ENCODE measurements at places on chromosomes 1 and 21.

- DNase-seq = no peak
Observed at GRCh38 chr1:8425150-8425780, 107.4 kb downstream of the SLC45A1 start.

DNA sequence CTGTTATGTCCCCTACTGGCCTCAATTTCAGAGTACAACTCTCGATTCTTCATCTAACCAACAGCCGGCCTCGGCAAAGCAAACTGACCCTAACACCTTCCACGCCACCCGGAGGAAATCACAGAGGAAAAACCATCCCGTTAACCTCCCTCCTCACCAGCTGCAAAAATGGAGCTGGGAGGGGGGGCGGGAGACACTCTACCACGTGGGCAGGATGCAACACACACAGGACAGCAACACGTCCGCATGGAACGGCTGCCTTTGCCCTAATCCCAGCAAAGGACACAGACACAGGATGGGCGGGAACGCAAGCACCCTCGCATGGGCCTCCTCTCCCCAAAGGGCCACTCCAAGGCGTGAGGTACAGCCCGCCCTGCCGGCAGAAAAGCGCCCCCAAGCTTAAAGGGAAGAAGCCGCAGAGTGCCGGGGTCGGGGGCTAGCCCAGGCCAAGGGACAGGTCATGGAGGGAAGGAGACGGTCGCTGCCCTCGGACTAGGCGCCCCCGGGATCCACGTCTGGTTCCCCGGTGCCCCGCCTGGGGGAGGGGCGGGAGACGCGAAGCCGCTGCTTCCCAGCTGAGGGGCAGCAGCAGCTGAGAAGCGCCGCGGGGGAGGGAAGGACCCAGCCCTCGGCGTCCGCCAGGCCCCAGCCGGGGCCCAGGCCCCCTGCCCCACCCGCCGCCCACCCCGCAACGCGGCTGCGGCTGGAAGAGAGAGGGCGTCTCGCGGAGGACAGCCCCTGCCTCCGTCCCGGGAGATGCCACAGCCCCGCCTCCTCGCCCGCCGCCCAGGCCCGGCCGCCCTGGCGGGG is 590 bp downstream of the FOXJ3 start:
- peak; percentile 70 for DNase-seq

GRCh38 chr21:29034678-29035077 is 10.2 kb downstream of the USP16 start:
- DNase-seq = no peak

DNA sequence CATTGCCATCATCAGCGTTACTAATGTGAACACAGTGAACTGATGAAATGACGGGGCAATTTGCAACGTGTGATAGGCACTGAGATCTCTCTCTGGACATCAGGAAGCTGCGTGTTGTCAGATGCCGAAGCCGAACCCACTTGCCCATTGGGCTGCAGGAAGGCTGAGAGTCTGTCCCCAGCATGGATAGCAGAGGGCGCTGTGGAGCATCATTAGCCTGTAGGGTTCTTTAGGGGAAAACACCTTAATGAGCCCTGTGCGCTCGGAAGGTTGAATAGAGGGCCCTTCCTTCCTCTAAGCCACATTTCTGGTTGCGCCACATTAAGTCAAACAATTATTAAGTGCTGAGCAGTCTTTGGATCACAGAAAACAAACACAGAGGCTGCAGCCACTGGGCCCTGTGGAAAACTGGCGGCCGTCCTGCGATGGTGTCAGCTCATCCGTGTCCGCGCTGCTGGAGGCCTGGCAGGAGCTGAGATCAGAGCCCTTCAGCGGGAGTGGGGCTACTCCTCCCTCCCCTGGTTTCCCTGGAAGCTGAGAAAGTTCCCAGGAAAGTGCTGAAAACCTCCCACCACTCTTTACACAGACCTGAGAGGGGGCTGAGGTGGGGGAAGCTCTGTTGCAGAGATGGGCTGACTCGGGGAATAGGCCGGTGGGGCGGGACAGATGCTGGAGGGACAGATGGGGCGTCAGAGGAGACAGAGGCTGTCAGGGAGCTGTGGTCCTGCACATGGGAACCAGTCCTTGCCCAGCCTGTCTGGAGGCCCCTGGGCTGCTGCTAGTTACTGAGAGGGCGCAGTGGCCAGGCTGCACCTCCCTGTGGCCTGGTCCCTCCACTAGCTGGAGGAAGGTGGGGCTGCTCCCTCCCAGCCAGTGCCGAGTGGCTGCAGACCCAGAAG is 12.7 kb downstream of the TFF2 start:
- peak; percentile 23 for DNase-seq

DNA sequence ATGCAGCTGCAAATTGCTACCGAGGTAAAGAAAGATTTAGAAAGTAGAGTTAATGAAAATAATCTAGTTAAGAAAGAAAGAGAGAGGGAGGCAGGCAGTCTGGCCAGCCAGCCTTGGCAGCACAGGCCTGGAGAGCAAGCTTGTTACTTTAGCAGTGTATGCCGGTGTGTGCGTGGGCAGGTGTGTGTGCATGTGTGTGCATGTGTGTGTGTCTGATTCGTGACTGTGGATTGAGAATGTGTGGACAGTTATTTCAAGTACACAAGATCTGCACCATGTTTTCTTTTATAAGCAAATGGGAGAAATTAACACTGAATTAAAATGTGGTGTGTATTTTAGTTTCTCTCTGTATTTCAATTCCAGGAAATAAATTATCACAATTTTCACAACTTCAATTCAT is 211.6 kb downstream of the DSCAM start:
- no peak for DNase-seq

DNA sequence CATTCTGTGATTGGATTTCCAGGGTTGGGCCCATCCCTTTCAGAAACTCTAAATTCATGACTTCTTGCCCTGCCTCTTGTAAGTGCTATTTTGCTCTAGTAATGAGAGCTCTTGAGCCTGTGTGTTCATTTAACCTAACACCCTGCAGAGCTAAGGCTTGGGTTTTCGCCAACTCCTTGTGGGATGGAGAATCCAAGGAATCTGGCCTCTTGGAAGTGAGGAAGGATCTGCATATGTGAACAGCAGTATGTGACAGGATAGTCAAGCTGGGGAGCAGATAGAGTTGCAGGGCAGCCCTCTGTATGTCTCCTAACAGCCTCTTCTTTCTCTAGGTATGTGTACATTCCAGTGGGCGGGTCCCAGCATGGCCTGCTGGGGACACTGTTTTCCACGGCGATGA is 258.9 kb downstream of the HHAT start:
- peak; percentile 39 for DNase-seq

DNA sequence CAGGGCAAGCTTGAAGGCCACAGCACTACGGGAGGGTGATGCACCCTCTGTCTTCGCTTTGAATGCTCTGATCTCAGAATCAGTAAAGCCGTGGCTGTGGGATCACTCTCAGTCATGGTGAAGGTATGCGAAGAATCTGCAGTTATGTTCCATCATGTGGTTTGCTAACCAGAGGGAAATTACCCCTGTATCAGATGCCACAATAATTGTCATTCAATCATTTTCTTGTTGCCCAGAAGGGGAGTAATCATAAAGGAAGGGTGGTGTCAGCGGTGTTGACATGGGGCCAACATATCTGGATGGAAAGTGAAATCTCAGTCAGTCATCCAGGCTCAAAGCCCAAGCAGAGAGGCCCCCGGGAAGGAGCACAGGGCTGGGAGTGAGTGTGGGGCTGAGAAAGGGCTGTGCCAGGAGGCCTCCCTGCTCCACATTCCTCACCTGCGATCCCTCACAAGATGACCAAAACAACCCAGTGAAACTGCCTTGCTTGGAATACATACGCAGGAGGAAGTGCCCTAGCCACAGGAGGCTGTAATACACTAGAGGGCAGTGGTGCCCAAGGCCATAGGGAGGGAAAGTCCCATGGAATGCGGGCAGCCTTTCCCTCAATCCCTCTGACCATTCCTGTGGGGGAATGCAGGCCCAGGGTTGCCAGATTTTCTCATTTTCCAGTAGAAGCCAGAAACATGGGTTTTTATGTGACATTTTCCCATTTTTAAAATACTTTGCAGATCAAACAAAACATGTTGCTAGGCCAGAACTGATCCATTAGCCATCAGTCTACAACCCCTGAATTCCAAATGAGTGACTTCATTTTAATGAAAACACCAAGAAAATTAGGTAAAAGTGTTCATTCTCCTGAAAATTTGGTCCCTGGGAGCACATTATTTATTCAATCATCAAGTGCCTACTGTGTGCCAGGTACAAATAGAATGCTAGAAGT is 95.7 kb upstream of the VANGL1 start:
- DNase-seq = peak; percentile 2

- DNase-seq = no peak
Observed at GRCh38 chr1:206067486-206068227, 14.7 kb downstream of the RHEX start.

DNA sequence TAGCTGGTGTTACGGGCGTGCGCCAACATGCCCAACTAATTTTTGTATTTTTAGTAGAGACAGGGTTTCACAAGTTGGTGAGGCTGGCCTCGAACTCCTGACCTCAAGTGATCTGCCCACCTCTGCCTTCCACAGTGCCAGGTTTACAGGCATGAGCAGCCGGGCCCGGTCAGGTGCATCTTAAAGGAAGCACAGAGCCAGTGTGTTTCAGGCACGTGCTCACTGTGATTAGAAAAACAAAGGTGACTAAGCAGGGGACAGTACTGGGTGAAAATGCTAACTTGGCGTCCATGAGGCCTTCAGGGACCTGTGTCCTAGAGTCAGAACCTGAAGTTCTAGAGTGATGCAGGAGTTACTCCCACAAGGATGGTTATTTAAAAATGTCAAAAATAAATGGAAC is 60.0 kb upstream of the GJA8 start:
- no peak for DNase-seq

DNA sequence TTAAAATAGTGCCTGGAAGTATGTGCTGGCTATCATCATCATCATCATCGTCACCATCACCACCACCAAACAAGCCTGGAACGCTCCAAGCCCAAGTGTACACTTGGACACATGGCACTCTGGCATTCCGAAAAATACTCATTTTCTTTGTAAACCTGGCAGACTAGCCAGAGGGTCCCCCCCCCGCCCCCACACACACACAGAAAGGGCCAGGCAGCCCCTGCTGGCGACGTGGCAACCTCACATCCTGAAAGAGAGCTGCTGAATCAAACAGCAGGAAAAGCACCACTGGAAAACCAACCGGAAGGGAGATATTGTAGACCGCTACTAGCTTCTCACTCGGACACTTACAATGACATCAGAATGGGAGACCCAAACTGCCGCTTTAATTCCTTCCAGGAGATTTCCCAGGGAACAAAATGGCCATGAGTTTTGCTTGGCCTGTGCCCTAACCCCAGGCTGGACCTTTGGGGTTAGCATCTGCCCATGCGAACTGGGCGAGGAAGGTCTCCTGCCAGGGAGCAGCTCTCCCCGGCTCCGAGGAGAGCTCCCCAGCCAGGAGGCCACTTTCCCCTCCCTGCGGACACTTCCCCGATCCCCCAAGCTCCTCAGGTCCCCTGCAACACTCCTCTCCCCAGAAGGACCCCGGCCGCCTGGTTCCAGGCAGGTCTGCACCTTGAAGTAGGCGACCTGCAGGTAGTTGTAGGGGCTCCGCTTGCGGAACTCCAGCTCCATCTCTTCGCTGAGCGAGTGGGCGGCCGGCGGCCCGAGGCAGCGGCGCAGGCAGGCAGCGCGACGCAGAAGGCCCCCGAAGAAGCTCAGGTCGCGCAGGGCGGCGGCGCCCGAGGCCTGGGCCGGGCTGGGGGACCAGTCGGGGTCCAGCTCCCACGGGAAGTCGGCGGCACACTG is 742 bp downstream of the P3H1 start:
- peak; percentile 51 for DNase-seq

GRCh38 chr1:151485685-151486255 is 25.4 kb upstream of the CGN start:
- no peak for DNase-seq

GRCh38 chr1:91121366-91121765 is 99.5 kb upstream of the ZNF644 start:
- DNase-seq = no peak

DNA sequence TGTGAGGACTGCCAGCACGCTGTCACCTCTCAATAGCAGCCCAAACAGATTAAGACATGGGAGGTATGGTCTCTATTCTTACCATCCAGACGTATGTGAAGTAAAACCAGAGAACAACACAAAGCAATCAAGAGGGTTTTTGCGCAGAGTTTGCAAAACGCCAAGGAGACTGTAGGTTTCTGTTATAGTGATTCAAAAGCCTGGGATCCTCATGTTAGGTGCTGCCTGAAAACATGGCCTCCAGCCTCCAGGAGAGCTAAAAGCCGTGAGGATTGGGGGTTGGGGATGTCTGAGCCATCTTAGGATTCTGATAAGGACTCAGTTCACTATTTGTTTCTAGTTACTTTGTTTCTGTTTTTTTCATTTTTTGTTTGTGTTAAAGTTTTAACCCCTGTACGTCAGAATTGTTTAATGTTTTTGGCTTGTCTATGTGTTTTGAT is 4.2 kb upstream of the CCT8 start:
- DNase-seq = peak; percentile 73

DNA sequence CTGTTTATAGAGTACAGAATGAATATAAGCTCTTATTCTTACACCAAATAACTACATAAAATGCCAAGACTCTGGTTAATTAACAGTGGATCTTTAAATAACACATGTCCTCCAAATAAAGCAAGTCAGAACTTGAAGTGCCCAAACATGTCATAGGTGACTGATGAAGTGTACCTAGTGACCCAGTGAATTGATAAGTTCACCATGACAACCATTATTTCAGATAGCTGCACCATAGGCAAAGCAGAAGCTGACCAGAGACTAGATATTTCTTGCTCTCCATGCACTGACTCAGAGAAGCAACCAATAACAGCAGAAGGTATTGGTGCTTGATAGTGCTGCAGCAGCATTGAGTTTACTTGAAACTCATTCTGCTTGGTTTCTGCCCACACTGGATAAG is 192.1 kb downstream of the DUSP10 start:
- DNase-seq = no peak

- no peak for DNase-seq
Observed at GRCh38 chr1:200793677-200794076, 55.0 kb downstream of the CAMSAP2 start.

- peak; percentile 15 for DNase-seq
Observed at GRCh38 chr1:221284028-221284427, 404.8 kb downstream of the HLX start.

GRCh38 chr1:18233176-18233864 is 125.7 kb downstream of the IGSF21 start:
- no peak for DNase-seq

GRCh38 chr1:12183095-12183794 is 16.5 kb downstream of the TNFRSF1B start:
- DNase-seq = no peak

GRCh38 chr21:44533891-44534627 is 5.9 kb downstream of the KRTAP10-1 start:
- no peak for DNase-seq

DNA sequence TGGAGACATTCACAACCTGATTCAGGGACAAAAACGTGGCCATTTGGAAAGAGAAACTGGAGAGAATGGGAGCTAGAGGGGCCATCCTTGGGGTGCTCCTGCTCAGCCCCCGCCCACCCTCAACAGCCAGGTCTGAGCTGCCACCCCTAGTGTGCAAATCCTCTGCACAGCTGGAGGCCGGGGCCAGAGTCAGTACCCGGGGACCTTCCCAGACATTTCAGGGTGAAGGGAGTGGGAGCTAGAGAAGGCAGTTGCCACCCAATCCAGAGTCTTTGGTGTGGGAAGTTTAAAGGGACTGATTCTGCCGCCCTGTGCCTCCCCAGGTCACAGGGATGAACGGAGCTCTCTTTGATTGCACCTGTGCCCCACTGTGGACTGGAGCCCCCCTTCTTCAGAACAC is 397.4 kb downstream of the MATN1 start:
- DNase-seq = no peak
